DMS53 (cell line): ENCODE measurements at places on chromosomes 12 and 14.

DNA sequence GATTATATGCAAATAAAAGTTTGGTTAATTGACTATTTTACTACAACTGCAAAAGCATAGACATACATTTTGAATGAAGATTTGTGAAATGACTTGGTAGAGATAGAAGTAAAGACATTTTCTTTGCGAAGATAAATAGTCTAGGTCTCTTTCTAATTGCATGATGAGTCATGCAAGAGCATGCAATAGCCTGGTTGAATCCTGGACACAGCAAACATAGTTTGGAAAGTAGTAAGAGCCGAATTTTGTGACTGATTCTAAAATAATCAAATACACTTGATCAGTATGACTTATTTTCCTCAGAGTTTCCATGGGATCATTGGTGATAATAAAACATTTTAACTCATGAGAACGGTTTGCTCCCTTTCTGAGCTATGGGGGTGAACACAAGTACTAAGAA is 27.7 kb upstream of the CAND1 start:
- peak; percentile 16 for DNase-seq

GRCh38 chr14:34160619-34161018 is 209.7 kb upstream of the EGLN3 start:
- no peak for DNase-seq

DNA sequence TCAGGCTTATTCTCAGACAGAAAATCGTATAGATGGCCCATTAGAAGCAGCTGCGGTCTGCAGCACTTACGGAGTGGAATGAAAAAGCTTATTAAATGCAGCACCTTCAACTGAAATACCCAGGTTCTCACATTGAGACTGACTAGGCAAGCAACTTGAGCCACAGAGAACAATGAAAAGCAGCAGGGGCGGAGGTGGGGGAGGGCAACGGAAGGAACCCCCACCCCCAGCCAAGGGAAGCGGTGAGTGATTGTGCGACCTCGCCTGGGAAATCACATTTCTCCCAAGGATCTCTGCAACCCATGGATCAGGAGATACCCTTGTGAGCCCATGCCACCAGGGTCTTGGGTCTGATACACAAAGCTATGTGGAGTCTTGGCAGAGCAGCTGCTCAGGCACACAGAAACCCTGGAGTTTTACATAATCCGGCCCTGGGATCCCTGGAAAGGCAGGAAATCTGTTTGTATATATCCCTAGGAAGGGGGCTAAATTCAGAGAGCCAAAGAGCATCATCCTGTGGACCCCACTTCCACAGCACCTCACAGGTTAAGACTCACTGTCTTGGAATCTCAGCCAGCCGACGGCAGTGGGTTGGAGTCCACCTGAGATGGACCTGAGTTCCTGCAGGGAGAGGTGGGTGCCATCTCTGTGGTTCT is 38.1 kb downstream of the PZP start:
- DNase-seq = no peak

DNA sequence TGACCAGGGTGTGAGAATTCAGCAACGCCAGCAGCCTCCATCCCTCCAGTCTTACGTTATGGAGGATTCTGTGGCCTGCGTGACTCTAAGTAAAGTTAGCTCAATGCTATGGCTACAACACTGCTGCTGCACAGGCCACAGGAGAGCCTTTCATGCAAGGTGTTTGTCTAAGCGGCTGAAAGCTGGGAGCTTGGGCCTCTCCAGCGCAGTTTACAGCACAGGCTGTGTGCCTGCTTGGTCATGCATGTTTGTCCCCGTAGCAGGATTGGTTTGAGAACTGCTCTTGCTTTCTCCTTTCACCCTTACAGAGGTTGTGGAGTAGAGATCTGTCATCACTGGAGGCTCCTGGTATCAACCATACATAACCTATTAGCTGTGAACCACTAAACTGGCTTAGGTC is 113.1 kb upstream of the TMCC3 start:
- DNase-seq = peak; percentile 46

DNA sequence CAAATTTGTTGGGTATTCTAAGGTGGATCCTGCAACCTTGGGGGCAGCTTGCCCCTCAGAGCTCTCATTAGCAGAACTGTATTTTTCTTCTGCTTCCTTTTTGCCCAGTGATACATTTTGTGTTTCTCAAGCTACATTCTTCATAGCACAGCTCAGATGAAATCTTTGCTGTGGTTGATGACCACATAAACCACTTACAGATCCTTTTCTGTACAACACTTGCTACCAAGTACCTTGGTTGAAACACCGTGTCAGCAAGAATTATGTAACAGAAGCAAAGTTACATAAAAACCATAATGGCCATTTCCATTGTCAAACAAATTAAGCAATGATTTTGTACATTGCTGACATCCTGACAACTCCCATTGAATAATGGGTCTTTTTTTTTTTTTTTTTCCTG is 9.7 kb upstream of the PLBD1 start:
- no peak for DNase-seq

- DNase-seq = no peak
These were observed 377.1 kb upstream of the RGS6 start for GRCh38 chr14:71554959-71555612.

GRCh38 chr12:579420-580110 is 83.7 kb downstream of the NINJ2 start:
- DNase-seq = no peak

DNA sequence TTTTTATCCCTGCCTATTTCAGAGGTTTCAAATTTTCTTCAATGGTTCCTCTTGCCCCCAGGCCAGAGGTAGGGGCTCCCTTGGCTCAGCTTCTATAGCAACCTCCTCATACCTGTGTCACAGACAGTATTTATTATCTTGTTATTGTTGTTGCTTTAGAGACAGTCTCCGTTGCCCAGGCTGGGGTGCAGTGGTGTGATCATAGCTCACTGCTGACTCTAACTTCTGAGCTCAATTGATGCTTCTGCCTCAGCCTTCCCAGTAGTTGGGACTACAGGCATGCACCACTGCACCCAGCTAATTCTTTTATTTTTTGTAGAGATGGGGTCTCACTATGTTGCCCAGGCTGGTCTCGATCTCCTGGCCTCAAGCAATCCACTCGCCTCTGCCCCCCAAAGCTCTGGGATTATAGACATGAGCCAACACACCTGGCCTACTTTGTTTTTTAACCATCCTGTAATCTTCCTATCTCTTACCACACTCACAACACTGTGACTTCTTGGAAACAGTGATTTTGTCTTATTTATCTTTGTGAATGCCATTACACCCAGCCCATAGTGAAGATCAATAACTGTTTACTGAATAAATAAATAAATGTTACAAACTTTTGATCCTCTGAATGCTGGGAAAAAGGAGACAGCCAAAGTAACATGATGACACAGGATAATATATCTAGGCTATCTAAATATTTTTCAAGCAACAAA is 95.9 kb downstream of the PHLDA1 start:
- DNase-seq = no peak
